ENCODE measurements at places on chromosomes 6 and 20.

GRCh38 chr6:11575408-11576033 is 38.0 kb downstream of the TMEM170B start:
- DNase-seq = no peak

DNA sequence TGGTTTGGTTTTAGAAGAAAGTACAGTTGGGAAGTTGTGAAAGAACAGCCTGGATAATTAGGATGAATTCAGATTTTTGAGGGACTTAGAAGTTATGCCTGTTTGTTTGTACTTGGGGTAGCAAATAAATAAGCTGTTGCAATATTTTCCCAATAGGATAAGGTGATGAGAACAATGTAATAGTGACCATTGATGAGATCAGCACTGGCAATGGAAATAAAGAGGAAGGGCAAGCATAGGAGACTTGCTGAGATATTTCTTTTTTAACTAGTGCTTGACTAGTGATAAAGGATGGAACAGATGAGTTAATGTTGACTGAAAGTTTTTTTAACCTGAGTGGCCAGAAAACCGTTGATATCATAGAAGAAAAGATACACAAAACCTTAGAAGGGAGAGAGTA is 498.8 kb downstream of the CDKAL1 start:
- DNase-seq = no peak

DNA sequence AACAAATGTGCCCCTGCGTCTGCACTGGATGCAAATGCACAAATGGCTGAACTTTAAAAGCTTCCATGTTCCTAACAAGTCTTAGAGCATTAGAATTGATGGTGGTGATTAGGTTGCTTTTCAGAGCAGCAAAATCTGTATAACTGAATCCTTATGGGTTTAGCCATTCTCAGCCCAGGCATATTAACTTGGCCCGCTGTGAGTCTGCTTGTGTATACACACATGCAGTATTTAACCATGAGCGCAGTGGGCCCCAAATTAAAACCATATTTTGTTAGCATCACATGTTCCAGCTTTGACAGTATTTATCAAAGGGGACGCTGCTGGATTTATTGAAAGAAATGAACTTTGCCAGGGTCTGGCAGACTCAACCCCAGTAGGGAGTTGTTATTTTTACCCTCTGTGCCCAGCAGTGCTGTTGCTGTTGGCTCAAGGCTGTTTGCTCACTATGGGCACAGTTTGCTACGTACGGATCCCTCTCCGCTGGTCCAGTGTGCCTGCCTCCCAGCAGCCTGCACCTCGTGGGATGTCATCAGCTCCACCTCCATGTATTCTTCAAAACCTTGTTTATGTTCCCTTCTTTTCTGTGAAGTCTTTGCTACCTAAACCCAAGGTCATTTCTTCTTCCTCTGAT is 144.7 kb downstream of the QRSL1 start:
- DNase-seq = no peak

- DNase-seq = no peak
These were observed 6.4 kb downstream of the SLC22A2 start for GRCh38 chr6:160252073-160252813.

DNA sequence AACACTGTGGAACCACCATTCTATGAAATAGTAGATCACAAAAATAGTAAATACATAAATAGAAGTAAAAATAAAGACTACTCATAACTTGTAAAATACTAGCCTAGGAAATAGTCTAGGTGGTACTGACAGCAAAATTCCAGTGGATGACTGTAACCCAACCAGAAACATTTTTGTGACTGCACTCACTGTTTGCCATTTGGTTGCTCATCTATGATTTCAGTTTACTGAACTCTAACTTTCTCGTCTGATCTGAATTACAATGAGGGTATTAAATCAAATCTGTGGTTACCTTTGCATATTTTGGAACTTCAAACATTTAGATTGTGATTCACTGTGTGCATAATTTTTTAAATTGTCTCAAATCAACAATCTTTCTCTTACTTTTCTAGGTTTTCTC is 151.1 kb downstream of the KHDC1L start:
- no peak for DNase-seq

DNA sequence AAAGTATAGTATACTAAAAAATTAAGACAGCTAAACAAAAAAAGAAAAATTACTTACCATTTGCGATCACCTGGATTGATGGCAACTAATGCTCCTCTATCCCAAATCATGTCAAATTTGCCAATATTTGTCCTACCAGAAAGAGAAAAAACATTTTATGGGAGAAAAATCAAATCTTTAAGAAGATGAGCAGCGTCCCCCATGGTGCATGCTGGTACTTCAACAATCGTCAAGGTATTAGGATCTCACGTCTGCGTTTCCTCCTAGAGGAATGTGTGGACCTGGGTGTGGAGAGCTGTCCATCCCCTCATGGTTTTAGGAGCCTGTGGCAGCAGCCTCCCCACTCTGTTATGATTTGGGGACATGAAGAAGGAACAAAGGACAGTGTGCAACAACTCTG is 16.0 kb downstream of the TPMT start:
- no peak for DNase-seq

DNA sequence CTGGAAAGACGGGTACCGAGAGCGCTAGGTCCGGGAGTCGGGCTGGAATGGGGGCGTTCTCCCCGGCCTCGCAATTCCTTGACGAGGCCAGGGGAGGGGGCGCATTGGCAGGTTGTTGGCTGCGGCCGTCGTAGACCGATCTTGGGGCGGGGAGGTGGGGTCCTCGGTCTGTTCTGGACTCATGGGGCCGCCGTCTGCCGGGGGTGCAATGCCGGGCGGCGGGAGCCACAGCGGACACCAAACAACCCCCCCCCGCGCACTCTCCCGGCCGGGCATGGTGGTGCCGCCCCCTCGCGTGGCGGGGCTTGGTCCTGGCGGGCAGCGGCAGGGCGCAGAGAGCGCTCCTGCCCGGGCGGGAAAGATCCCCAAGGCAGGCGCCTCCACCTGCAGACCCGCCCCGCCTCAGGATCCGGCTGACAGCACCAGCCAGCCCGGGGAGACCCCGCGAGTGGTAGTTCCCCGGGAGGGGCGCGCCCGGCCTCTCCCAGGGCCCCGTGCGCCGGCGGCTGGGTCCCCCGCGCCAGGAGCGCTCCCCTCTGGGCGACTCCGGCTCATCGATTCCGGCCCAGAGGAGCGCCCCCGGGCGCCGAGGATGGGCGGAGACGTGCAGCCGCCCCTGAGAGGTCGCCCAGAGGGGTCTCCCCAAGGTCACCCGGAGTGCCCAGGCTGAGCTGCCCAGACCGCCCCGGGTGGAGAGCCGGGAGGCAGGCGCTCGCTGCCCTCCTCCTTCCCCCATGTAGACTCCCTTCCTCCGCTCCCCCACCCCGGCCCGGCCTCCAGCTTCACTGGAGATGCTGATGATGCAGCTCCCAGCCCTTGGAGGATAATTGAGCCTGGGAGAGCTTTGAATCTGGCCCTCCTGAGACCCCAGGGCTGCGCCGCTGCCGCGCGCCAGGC is 709 bp downstream of the PPP1R16B start:
- no peak for DNase-seq

GRCh38 chr6:11639376-11640235 is 102.1 kb downstream of the TMEM170B start:
- DNase-seq = no peak

DNA sequence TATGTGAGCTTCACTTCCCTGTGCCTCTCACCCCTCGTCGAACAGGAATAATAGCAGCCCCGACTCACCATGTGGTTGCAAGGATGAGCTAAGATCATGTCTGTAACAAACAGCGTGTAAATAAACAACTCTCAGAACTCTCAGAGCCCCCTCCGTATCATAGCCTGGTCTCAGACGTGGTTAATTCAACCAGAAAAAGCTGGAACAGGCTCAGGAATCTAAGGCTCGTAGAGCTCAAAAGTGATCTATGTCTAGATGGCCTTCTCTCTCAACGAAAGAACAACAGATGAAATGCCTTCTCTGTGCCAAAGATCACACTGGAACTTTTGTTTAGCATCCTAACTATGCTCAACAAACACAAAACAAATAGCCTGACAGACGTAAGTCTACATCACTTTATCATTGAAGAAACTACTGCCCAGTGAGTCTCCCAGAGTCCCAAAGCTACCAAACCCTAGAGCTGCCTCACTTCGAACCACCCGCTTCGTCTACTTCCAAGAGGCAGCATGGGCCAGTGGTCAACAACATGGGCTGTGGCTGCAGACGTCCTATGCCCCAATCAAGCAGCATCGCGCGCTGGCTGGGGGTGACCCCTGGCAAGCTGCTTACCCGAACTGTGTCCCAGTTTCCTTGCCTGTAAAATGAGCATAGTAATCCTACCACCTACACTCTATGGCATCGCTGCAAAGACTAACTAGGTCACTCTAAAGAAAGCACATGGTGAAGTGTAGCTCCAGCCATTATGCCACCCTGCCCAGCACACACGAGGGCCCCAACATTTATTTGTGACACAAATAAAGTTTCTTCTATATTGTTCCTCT is 35.1 kb downstream of the NFATC2 start:
- no peak for DNase-seq

- DNase-seq = no peak
These were observed 42.8 kb downstream of the MAP3K7 start for GRCh38 chr6:90544081-90544480.

GRCh38 chr20:17177341-17177740 is 49.5 kb upstream of the PCSK2 start:
- DNase-seq = no peak

DNA sequence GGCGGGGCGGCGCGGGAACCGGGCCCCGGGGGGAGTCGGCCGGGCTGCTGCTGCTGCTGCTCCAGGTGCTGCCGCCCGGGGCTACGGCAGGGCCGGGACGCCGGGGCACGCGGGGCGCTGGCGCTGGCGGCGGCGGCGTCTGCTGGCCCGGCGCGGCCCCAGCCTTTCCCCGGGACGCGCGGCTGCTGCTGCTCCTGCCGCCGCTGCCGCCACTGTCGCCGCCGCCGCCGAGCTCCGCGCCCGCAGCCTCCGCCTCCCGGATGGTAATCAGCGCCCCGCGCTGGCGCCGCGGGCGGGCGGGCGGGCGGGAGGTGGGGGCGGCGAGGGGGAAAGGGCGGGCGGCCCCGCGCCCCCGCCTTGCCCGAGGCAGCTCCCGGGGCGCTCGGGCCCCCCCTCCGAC is 306 bp downstream of the EBF4 start:
- no peak for DNase-seq

- DNase-seq = no peak
These were observed at the start of gene TBX18 for GRCh38 chr6:84764332-84765049. Gene TBX18 (minus strand): TSS chr6:84764598. CDS start chr6:84764181, 417 bp downstream.

DNA sequence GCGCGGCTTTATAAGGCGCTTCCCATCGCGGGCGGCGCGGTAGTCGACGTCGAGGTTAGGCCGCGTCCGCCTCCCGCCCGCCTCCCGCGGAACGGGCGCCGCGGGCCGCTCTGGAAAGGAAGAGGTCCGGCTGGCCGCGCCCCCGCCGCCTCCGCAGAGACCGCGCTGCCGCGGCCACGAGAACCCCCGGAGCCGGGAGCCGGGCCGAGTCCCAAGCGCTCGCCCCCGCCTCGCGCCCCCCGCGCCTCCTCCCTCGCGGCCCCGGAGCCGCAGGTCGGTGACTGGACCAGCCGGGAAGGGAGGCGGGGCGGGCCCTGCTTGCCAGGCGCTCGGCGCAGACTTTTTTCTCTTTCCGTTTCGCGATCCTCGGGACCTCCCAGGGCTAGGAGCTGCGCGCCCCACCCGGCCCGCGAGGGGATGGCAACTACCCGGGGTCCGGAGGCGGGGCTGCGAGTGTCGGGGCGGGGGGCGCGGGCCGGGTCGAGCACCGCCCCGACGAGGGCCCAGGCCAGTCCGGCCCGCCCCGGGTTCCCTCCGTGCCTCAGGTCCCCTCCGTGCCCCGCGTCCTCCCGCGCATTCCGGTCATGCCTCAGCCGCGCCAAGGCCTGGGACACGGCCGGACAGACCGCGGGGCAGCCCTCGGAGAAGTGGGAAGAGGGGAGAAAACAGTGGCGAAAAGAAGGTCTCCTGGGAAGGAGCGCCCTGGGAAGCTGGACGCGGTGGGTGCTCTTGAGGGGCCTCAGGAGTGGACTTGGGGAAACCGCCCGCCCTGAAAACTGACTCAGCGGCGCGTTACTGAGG is 417 bp upstream of the PXDC1 start:
- peak; percentile 57 for DNase-seq

DNA sequence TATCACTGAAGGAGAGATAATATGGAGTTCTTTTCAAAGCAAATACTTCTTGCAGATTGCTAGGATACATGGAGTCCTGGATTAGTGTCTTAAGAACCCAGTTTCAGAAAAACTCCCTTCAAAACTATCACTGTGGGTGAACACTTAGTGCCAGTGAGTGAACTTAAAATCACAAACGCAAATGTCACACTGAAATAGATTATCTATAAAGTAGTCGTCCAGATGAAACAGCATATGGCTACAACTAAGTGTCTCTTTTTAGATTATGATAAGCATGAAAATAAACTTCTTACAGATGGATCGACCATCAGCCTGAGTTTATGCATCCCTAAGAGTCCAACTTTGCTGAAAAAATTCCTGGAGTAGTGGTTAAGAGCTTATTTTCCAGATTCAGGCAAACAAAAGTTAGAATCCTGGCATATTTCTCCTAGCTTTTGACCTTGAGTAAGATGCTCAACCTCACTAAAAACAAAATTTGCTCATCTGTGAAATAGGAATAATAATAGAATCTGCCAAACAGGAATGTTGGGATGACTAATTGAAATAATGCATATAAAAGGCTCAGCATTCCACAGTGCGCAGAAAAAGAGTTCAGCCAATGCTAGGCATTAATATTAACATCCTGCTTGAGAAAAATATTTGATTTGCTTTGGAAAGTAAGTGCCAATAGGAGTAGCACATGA is 70.4 kb downstream of the DOK5 start:
- no peak for DNase-seq

- DNase-seq = no peak
These were observed 23.8 kb downstream of the FKBP5 start for GRCh38 chr6:35664945-35665344.

DNA sequence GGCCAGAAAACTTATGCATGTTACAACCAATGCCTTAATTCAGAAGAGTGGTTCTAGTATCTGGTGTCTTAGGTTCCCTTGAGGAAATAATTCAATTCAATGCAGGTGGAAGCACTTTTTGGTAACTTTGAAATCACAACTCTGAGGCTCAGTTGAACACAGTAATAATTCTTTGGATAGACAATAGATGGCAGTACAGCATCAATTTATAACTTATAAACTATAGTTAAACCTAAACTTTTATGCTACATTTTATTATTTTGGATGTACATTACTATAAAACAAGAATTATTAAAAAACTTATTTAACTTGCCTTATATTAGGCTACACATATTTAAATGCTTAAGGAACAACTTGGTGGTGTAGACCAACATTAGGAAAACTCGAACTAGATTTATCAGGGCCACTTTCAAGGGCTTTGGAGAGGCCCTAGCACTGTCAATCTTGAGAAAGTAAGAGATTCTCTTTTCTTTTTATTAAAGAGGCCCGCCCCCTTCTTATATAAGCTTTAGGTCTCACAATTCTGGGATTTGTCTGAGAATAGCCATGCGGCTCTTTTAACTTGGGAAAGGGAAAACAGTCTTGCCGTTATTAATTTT is 85.9 kb downstream of the CRYBG1 start:
- DNase-seq = no peak

DNA sequence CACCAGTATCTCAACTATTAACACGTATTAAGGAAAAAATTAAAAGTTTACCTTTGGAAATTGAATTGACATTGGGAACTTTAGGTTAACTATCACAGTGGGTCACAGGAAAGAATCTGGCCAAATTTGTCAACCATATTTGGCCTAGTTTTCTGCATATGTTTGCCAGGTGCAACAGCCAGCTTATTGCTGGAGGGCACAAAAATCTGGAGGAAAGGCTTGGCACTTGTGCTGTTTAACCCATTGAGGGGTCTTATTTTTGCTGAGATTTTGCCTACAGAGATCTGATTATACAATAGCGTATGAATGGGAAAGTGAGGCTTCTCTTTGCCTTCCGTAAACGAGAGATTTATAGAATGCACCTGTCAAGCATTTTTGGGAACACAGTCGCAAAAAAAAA is 190.4 kb downstream of the PRL start:
- no peak for DNase-seq
